Vein endothelial cell (primary cell): ENCODE measurements at places on chromosomes 2 and 18. TPM values are rescaled to one million over a fixed set of nuclear protein-coding genes. Genes with fewer than 3 reads are reported as not detected.

METTL5 gene
- total RNA-seq, result 46.7 and 48.6 TPM in 2 replicates

SF3B6 gene
- 112 and 115 TPM in 2 replicates for total RNA-seq

CNDP1 gene
- not detected in 2 replicates for total RNA-seq

ICA1L gene
- total RNA-seq, result 2.0 and 3.1 TPM in 2 replicates

ASB18 gene
- not detected in 2 replicates for total RNA-seq

BOK gene
- total RNA-seq, result 59.5 and 127 TPM in 2 replicates

CCBE1 gene
- total RNA-seq, result 1.3 and 3.3 TPM in 2 replicates

CCDC121 gene
- total RNA-seq, result 2.6 and 3.1 TPM in 2 replicates

NBAS gene
- 70.4 and 82.6 TPM in 2 replicates for total RNA-seq

PSMA8 gene
- not detected in 2 replicates for total RNA-seq

MOB1A gene
- 120 and 155 TPM in 2 replicates for total RNA-seq

SERPINB11 gene
- not detected in 2 replicates for total RNA-seq

UGT1A6 gene
- not detected in 2 replicates for total RNA-seq

GKN1 gene
- total RNA-seq, result not detected in 2 replicates

PROM2 gene
- 0.57 TPM in 1 of 2 replicates, not detected in the other for total RNA-seq

SOX11 gene
- not detected in 2 replicates for total RNA-seq

AAMP gene
- total RNA-seq, result 84.7 and 87.2 TPM in 2 replicates

ACVR1 gene
- total RNA-seq, result 19.3 and 21.2 TPM in 2 replicates

GULP1 gene
- total RNA-seq, result 22.2 and 26.4 TPM in 2 replicates

AP1S3 gene
- total RNA-seq, result 2.9 and 4.8 TPM in 2 replicates

AGXT gene
- total RNA-seq, result not detected in 2 replicates

LRRTM1 gene
- total RNA-seq, result not detected in 2 replicates

CYBRD1 gene
- 26.0 and 30.1 TPM in 2 replicates for total RNA-seq

ITGA6 gene
- 218 and 445 TPM in 2 replicates for total RNA-seq

GPAT2 gene
- total RNA-seq, result 12.8 and 18.3 TPM in 2 replicates

RIT2 gene
- total RNA-seq, result not detected in 2 replicates

NDUFV2 gene
- 141 and 154 TPM in 2 replicates for total RNA-seq

FLACC1 gene
- 0.65 and 1.1 TPM in 2 replicates for total RNA-seq

KATNAL2 gene
- 0.86 and 0.98 TPM in 2 replicates for total RNA-seq

DOCK10 gene
- total RNA-seq, result 15.7 and 16.0 TPM in 2 replicates

TLX2 gene
- not detected in 2 replicates for total RNA-seq

ALPG gene
- total RNA-seq, result not detected in 2 replicates

HNMT gene
- total RNA-seq, result 6.2 and 10.6 TPM in 2 replicates

EGR4 gene
- total RNA-seq, result not detected in 2 replicates

FBXO15 gene
- under 0.01 TPM in 1 of 2 replicates, not detected in the other for total RNA-seq

PRSS56 gene
- not detected in 2 replicates for total RNA-seq

SLC23A3 gene
- 2.3 and 2.6 TPM in 2 replicates for total RNA-seq

LOXHD1 gene
- not detected in 2 replicates for total RNA-seq

ARHGAP28 gene
- total RNA-seq, result 18.9 and 25.6 TPM in 2 replicates

PROKR1 gene
- under 0.01 TPM in 1 of 2 replicates, not detected in the other for total RNA-seq

GPBAR1 gene
- 0.10 and 0.33 TPM in 2 replicates for total RNA-seq

ZBTB7C gene
- total RNA-seq, result under 0.01 TPM in 1 of 2 replicates, not detected in the other

CPO gene
- 0.19 TPM in 1 of 2 replicates, not detected in the other for total RNA-seq

NAB1 gene
- 23.7 and 31.4 TPM in 2 replicates for total RNA-seq
